ENCODE measurements at places on chromosomes 3 and 15.

DNA sequence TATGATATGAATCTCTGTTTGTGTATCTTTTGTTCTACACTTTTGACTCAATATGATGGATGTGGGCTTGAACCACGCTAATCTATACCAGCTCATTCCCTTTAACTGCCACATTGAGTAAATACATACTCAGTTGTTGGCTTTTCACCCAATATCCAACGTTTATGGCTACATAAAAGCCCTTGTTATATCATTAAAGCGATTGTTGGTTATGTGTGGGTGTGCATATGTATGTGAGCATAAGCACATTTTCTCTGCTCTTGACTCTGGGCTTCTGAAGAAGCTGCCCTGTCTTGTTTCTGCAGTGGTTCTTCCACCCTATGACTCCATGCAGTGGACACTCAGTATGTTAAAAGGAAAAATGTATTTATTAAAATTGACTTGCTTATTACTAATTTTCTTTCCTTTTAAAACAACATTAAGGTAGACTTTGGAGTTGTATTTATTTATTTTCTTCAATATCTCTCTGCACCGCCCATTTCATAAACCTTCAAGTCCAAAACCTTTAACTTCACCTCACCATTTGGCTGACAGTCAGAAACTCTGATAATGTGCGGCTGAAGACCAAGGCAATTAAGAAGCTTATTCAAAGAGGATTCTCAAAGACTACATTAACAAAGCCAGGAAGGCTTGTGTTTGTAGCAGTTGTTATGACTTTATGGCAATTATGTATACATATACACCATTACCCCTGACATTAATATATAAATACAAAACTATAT, 156.1 kb downstream of the THRB start:
- DNase-seq = no peak

DNA sequence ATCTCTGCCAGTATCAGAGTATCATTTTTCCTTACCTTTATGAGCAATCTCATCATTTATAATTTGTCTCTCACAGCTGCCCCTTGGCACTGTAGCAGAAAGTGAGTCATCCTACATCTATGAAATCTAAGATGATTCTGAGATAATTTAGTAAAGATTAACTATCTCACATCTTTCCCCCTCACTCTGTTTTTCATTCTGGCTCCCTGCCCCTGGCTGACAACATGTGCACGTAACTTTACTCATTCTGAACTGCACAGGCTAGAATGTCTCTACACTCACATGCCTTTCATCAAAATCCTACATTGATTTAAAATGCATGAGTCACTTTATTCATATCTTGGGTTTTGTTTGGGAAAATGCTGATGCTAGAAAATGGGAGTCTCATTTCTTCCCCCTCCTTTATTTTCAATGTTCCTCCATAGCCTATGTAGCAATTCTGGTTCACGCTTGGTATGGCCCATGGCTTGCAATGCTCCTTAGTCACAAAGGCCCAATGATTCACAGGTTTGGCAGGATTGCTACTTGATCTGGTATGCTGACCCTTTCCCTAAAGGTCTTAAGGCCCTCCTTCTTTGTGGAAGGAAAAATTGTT, 838.5 kb downstream of the TUSC7 start:
- DNase-seq = no peak

- no peak for DNase-seq
Observed at GRCh38 chr3:130380398-130380797, 34.9 kb downstream of the COL6A5 start.

DNA sequence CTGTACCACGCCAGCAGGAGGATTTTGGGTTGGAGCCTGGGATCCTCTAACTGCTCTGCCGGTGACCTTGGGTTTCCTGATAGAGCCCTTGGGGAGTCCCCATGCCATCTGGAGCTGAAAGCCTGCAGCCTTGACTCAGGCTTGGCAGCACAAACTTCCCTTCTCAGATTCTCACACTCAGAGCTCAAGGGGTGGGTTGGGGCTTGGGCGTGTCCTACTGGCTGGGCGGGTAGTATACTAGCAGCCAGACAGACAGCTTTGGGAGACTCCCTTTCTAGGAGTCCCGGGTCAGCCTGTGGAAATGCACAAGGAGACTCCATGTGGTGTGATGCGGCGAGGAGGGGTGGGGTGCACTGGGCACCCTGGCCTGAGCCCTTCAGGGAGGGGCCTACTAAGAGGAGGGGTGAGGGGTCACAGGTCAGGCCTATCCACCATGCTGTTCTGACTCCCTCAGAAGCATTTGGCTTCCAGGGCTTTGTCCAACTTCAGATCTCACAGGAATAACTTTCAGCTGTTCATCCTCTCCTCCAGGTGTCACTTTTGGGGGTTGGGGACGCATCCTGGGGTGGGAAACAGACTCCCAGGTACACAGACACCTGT, 21.6 kb upstream of the PLXNA1 start:
- no peak for DNase-seq

- DNase-seq = peak; percentile 25
Observed at GRCh38 chr3:194573680-194574437, 59.4 kb downstream of the TMEM44 start.

DNA sequence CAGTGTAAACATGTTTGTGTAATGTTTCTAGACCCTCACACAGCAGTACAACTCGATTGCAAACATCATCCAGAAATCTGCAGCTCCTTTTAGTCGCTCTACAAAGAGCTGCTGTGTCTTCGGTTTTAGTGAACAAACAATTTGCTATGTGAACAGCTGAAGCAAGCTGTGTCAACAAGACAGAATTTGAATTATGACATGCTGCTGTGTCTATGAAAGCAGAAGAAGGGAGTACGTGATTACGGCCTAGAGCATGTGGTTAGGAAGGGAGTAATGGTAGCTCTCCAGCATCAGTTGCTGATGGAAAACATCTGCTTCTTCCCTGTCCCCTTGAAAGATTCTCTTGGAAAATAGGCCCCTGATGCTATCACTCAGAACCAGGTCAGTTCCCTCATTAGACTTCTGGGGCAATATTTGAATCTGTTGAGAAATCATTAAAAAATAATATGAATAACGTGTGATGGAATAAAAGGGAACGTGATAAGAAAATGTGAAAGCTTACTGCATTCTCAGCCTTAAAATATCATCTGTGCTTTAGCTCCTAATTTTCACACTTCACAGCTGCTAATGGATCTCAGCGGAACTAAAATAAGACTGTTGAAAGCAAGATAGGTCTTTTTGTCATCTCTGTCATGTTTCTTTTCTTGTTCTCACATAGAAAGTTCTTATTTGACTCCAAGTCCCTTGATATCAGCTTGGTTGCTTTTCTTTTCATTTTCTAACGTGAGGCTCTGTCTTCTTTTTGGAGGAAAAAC, 891.5 kb downstream of the ROBO2 start:
- DNase-seq = no peak

DNA sequence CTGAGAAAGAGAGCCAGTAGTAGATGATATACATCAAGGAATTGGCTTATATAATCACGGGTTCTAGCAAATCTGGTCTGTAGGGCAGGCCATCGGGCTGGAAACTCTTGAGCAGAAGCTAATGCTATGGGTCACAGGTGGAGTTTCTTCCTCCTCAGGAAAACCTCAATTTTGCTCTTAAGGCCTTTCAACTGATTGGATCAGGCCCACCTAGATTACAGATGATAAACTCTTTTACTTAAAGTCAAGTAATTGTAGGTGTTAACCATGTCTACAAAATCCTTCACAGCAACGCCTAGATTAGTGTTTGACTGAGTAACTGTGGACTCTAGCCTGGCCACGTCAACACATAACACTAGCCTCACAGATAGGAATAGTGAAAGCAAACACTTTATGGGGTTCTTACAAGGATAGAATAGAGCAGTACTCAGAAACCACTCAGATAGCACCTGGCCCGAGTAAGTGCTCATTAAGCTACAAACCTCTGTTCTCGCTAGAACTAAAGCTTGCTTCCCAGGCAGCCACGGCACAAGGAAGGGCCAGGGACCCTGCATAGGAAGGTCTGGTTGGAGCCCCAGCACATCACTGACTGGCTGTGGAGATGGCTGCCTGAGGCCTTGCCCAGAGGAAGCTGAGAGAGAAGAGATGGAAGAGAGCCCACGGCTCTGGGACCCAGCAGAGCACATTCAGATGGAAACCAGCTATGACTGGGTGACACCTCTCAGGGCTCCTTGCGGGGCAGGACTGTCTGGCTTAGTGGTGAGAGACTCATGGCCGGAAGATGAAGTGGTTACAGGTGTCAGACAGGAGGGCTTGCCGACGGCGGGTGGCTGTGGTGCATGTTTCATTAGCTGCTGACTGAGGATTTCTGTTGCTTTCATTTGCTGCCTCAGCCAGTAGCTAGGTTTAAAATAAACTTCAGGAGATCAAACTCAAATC, 202.5 kb upstream of the TLE3 start:
- peak; percentile 70 for DNase-seq

- DNase-seq = no peak
Observed at GRCh38 chr3:13042715-13043271, 30.4 kb downstream of the IQSEC1 start.

DNA sequence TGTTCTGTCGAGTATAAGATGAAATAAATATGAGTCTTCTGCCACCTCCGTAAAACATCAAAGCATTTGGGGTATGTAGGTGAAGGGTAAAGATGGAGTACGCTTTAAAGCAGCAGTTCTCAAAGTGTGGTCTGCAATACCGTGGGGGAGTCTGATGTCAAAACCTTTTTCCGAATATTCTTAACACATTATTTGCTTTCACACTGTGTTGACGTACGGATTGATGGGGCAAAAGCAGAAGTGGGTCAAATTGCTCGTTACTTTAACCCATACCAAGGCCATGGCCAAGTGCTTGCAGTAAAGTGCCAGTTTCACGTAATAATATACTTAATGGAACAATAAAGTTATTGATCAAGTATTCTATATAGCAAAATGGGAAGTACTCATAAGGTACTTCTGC, 36.3 kb downstream of the PAK2 start:
- no peak for DNase-seq

DNA sequence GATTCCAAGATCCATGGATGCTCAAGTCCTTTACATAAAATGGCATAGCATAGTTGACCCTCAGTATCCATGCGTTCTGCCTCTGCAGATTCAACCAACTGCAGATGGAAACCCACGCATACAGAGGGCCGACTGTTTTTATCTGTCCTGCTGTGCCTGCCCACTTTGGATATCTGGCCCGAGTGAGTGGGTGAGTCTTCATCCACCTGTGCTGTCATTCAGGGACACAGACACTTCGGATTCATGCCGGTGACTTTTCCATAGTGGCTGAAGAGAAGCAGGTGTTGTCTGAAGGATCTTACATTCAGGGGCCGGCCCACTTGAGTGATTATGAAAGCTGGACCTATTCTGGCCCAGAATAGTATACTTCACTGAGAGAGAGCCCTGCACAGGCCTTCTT, 85.1 kb downstream of the RYR3 start:
- DNase-seq = no peak

GRCh38 chr3:152050903-152051302, 177.5 kb downstream of the SUCNR1 start:
- no peak for DNase-seq

GRCh38 chr3:45787551-45787950, 8.8 kb downstream of the SLC6A20 start:
- no peak for DNase-seq

DNA sequence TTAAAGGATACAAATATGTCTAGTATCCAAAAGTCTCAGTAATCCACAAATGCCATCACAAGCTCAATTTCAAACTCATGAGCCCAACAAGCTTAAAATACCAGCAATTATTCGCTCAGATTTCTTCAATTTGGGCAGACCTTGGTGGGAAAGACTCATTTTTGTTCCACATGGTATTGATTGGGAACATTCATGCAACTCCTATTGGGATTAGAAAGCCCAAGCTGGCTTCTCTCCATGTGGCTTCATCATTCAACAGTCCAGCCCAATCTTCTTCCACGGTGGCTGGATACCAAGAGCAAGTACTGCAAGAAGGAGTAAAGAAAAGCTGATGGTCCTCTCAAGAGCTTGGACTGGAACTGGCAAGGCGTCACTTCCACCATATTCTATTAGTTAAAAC, 66.3 kb downstream of the STRIT1 start:
- no peak for DNase-seq

DNA sequence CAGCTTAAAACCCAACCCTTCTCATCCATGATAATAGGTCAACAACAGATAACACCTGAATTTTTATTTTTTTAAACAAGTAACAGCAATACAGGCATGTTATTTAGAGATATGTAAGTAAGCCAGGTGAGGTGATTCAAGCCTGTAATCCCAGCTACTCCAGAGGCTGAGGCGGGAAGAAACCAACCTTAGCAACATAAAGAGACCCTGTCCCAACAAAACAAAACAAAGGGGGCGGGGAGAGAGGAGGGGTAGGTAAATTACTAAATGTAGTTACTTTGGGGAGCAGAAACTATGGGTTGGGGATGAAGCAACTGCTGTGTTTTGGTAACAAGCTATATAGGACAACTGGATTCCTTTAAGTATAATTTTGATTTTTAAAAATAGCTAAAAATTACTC, 47.0 kb downstream of the GNB4 start:
- DNase-seq = no peak

DNA sequence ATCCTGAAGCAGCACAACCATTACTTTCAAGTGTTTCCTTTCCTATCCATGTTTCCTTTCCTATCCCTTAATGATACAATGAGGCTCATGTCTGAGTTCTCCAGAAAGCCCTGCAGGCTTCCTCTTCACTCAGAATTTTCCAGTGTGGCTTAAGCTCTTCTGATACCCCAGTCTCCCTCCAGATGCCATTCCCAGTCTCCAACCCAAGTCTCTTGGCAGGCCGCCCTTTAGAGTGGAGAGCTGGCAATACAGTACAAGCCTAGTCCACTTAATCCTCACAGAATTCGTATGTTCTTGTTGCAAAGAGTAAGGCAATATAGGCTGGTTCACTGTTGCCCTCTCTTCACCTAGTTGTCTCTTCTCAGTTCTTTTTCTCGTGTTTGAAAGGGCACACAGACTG, 503.9 kb upstream of the MDFIC2 start:
- no peak for DNase-seq

- no peak for DNase-seq
Observed at GRCh38 chr3:150828997-150829396, 66.0 kb upstream of the SIAH2 start.

GRCh38 chr3:71210257-71211007, 373.1 kb downstream of the FOXP1 start:
- no peak for DNase-seq

- DNase-seq = no peak
Observed at GRCh38 chr15:72168131-72168807, 29.3 kb downstream of the GRAMD2A start.

GRCh38 chr3:170132335-170132734, 49.2 kb downstream of the PHC3 start:
- DNase-seq = peak; percentile 14

- no peak for DNase-seq
Observed at GRCh38 chr15:69780374-69780773, 317.3 kb downstream of the TLE3 start.

GRCh38 chr15:60582370-60583036, 103.6 kb upstream of the ICE2 start:
- no peak for DNase-seq

- DNase-seq = no peak
Observed at GRCh38 chr3:183259621-183260020, 6.6 kb downstream of the B3GNT5 start.

GRCh38 chr15:72585476-72586058, 68.9 kb upstream of the GOLGA6B start:
- DNase-seq = no peak
